Endothelial cell of umbilical vein (primary cell): ENCODE measurements at places on chromosomes 6 and 20. TPM values are rescaled to one million over a fixed set of nuclear protein-coding genes. Genes with fewer than 3 reads are reported as not detected.

SKIC2 gene
- total RNA-seq: 67.8 and 76.7 TPM in 2 replicates

PCK1 gene
- total RNA-seq: not detected in 2 replicates

COL21A1 gene
- 1.4 TPM in 2 replicates for total RNA-seq

C6orf141 gene
- 13.7 and 15.5 TPM in 2 replicates for total RNA-seq

TFAP2B gene
- not detected in 2 replicates for total RNA-seq

CFB gene
- 0.51 and 1.5 TPM in 2 replicates for total RNA-seq

FOXF2 gene
- total RNA-seq: not detected in 2 replicates

CDH22 gene
- not detected in 2 replicates for total RNA-seq

GSTA2 gene
- total RNA-seq: not detected in 2 replicates

SLC35D3 gene
- not detected in 2 replicates for total RNA-seq

HUS1B gene
- 1.2 and 1.8 TPM in 2 replicates for total RNA-seq

HLA-DQA2 gene
- total RNA-seq: not detected in 2 replicates
